ENCODE measurements at places on chromosomes 5 and 9. TPM values are rescaled to one million over a fixed set of nuclear protein-coding genes. Genes with fewer than 3 reads are reported as not detected.

Gene OBP2B
- total RNA-seq: not detected

GRCh38 chr9:99173570-99174504 is 47.9 kb downstream of the ALG2 start:
- H3K4me1 ChIP-seq: no peaks in the 10 kb centered on the region
- no peaks in the 10 kb centered on the region for H3K27me3 ChIP-seq
- DNase-seq: no peak
- no peaks in the 10 kb centered on the region for H3K36me3 ChIP-seq

Gene ARHGAP26
- 28.1 TPM for total RNA-seq

DNA sequence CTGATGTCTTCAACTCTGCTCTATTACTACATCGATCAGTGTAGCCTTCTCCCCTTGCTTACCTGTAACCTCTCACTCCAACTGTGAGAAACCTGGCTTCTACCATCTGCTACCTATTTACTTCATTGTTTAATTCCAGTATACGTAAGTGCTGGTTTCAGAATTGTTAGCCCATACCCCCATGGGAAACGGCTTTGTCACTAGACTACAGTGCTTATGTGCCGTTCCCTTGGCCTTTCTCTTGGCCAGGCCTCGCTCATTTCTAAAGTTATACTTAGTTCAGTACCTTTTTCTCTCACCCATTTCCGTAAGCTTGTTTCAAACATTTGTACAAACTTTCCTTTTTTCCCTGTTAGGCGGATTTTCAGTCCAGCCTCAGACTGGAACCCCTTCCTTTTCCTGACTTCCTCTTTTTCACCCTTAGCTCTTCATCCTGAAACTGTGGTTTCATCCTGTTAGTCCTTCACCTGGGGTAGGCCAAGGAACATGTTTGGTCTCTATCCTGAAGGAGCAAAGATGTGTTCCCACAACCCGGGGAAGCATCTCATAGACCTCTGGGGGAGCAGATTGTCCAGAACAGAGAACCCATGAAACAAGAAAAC is 21.7 kb downstream of the ALG2 start:
- DNase-seq: no peak
- H3K4me3 ChIP-seq: no peak overlapping the region
- H3K36me3 ChIP-seq: no peaks in the 10 kb centered on the region
- no peaks in the 10 kb centered on the region for H3K4me1 ChIP-seq
- no peaks in the 10 kb centered on the region for H3K27me3 ChIP-seq

GRCh38 chr9:110969971-110970386 is 68.3 kb downstream of the LPAR1 start:
- no peak for DNase-seq
- H3K4me1 ChIP-seq: no peaks in the 10 kb centered on the region
- no peaks in the 10 kb centered on the region for H3K27me3 ChIP-seq
- H3K36me3 ChIP-seq: no peaks in the 10 kb centered on the region
